ENCODE measurements at places on chromosomes 3 and 15.
A peak's percentile ranks its signal among the peaks of the same experiment; 100 is the strongest.

DNA sequence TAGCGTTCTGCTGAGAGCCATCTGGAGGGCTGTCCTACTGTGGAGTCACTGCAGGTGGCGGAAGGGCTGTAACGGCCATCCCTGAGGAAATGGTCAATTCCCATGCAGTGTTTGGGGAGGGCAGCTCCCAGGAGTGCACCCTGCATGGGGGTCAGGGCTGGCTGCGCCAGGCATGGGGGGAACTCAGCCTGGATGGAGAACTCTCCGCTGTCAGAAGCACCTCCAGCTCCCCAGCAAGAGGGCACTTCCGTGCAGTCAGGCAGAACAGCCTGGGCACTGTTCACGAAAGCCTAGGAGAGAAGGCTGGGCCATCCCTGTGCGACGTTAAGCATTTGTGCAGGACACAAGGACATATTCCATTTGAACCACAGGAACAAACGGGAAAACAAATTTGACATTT is 105.2 kb downstream of the LRIG1 start:
- DNase-seq = no peak

DNA sequence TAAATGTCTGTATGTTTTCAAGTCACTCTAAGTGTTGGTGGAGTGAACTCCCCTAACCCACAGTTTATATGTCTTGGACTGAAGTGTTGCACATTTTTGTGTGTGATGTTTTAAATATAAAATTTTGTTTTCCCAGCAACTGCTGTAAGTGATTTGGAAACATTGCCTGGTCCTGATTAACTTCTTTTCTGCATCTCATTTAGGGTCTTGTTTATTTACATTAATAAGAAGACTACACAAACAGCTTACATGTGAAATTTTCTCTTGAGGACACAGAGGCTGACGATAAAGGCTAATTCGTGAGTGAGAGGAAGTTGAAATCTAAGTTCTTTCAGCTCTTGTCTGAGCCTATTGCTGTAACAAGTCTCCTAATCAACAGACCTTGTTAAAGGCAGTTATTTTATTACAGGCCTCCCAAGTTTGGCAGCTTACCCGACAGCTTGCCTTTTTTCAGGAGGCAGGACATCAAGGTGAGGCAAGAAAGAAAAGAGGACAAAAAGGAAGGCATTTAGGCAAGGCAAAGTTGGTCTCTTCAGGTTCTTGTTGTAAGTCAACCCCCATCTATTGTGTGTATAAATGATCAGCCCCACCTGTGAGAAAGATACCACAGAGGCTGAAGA is 177.7 kb upstream of the NR2E3 start:
- no peak for DNase-seq

GRCh38 chr15:78536134-78536533 is 4.1 kb upstream of the PSMA4 start:
- DNase-seq = peak; percentile 32

GRCh38 chr15:90648137-90649070 is 68.7 kb upstream of the BLM start:
- peak; percentile 97 for DNase-seq

DNA sequence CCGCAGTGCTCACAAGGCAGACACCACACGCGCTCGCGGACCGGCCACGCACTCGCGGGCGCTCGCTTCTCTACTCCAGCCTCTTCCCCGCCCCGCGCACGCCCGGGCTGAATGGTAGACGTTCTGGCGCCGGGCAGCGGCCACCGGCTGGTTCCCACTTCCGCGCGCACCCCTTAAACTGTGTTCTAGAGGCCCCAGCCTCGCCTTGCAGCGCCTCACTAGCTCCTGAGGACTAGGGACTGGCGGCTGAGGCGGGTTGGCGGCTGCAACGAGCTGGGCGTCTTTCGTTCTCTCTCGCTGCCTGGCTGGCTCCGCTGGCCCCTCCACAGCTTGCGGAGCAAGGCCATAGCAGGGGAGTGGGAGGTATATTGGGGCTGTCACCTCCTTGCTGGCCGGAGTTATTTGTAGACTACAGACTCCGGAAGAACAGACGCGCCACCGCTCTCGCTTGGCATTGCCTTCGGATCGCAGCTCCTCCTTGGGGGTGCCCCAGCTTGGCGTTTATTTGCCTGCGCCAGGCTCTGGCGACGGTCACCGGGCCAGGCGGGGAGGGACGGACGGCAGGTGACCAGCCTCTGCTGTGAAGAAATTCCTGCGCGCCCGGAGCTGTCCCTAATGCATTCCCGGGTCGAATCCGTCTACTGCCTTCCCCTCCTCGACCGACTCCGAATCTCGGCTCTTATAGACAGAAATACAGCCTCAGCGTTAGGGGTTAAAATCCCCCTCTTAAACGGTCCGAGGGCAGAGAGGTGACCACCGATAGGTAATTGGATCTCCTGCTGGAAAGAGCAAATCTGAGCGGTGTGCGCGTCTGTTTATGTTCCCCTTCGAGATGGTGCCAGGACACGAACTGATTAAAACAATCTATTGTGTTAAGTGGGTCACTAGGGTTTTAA is 1.3 kb downstream of the GREM1 start:
- no peak for DNase-seq

- DNase-seq = no peak
These were observed 45.8 kb downstream of the SPSB4 start for GRCh38 chr3:141096981-141097380.

DNA sequence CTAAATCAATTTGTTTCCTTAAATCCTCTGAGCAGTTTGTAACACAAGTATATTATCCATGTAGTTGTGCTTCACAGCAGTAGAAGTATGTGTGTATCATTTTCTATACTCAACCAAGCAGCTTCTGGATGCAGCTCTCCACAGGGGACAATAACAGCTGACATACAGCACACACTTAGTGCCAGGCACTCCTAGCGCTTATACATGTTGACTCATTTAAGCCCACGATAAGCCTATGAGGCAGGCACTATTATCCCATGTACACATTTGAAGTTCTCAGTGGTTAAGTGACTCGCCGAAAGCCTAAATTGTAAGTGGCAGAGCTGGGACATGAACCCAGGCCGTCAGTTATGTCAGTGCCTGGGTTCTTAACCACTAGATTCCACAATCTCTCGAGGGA is 20.3 kb upstream of the LPP start:
- no peak for DNase-seq

- DNase-seq = no peak
These were observed 208.7 kb downstream of the VGLL3 start for GRCh38 chr3:86782286-86782685.

DNA sequence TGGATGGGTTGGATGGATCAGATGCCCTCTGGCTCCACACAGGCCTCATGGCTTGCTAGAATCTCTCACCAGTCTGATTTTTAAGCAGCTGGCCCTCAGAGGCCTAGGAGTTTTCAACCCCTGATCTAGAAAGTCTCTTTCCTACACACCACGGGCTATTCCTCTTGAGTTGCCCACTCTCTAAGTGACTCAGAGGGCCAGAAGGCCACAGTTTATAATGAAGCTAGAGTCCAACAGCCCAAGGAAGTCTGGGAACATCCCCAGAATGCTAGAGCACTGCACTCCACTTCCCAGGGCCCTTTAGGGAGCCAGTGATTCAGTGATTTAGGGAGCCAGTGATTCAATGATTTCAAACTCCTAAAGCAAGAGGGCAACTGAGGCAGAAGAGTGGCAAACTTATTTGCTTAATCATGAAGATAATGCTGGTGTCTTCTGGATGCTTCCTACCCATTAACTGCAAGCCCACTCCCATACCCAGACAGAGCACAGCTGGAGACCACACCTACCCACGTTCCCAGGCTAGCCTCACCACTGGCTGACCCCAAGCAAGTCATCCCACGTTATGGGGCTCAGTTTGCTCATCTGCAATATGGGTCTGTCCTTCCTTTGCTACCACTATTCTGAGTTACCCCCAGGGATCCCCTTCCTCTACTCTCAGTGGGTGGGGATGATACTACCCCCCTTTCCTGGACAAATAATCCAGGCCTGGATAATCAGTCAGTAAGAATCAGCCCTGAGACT is 36.7 kb downstream of the ABTB1 start:
- DNase-seq = no peak

DNA sequence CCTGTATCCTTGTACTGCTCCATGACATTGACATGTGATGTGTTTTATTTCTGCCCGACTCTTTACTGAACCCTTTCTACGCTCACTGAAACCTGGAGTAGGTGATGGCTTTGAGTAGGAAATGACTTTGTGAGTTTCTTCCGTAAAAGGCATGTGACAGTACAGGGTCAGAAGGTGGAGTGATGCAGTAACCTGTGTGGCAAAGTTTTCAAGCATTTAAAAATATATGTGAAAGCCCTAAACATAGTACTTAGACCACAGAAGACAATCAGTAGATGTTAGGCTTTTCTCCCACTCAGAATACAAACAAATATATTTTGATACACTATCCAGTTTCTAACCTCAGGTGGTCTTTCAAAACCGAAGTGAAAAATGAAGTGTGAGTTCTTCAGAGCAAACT is 31.3 kb upstream of the SACM1L start:
- DNase-seq = no peak

DNA sequence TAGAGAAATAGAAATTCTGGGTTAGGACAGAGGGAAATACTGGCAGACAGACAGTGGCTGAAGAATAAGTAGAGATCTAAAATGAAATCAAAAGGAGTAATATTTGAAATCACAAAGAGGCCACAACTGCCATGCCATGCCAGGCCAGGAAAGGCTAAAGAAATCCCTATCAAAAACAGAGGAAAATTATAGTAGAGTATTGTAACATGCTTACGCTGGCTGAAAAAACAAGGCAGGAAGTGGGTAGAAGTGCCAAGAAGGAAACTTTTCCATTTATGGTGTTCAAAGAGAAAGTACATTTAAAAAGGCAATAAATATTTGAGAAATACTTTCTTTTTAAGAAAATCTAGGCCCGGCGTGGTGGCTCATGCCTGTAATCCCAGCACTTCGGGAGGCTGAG is 415.7 kb downstream of the PLCL2 start:
- no peak for DNase-seq
